ENCODE measurements at places on chromosomes 3 and 15.

GRCh38 chr3:30513374-30514152, 92.8 kb upstream of the TGFBR2 start:
- no peak for DNase-seq

GRCh38 chr15:48928877-48929538, 34.7 kb downstream of the SHC4 start:
- no peak for DNase-seq

- no peak for DNase-seq
Observed at GRCh38 chr15:91345736-91346135, 245.7 kb downstream of the SV2B start.

DNA sequence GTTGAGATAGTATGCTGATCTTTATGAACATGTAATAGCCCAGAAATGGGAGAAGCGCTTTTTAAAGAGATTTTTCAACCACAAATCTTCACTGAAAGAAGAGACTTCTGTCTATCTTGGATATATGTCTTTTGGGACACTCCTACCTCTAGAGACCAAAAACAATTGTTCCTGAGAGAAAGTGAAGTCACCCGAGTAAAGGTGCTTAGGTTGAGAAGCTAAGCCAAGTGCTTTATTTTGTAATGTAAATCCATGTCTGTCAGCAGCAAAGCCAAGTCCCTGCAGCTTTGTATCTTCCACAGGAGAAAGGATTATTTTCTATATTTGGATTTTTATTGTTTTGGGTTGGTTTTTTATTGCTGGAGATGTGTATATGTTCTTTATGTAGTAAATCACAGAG, 32.1 kb upstream of the B3GALNT1 start:
- no peak for DNase-seq

- no peak for DNase-seq
Observed at GRCh38 chr3:107897471-107898061, 193.3 kb downstream of the CD47 start.

GRCh38 chr3:41629986-41630385, 331.9 kb downstream of the ULK4 start:
- DNase-seq: no peak

GRCh38 chr3:140595295-140595694, 82.6 kb upstream of the TRIM42 start:
- no peak for DNase-seq
